ENCODE measurements at places on chromosomes 3 and 15.

DNA sequence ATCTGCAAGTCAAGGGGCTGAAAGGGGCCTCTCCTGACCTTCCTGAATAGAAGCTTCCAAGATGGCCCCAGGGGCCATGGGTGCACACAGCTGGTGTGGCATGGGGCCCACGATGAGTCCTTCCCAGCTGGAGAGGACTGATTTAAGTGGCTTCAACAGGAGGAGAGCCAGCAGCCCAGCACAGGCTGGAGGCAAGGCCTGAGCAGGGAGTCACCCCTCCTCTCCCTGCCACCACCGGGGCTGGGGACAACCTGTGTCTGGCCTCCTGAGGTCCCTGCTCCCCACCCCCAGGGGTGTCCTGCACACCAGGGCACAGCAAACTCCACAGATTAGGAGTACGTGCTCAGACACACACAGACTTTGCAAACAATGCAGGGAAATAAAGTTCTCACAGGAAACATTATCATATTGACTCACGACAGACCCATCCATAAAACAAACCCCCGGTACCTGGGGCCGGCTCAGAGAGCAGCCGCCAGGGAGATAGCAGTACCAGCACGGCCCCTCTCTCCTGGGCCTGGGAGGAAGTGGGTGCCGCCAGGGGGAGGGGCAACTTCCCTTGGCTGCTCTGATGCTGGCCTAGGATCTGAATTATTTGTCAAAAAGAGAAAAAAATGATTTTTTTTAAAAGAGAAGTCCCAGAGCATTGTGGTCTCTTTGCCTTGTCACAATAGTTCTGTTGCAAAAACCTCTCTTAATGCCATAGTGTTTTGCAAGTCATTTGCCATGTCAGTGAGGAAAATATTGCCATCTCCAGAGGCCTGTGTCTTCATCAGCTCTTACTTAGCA, 21.9 kb upstream of the TSEN2 start:
- DNase-seq = no peak

GRCh38 chr3:42739401-42740158, 33.5 kb downstream of the CCDC13 start:
- DNase-seq = no peak

DNA sequence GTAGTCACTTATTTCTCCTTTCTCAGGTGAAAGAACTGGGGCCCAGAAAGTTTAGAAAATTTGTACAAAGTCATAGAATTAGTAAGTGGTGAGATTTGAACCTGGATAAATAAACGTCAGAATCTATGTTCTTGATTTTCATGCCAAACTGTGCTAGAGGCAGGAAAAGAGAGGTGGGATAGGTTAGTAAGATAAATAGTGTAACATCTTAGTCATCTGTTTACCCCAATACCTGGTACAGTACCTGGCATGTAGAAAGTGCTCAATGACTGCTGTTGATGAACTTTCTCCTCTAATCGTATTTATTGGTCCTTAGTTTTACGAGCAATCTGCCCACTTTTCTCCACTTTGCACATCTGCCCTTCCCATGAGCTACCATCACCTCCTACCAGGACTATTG, 124.9 kb downstream of the MITF start:
- DNase-seq = no peak

GRCh38 chr3:111547631-111548030, 5.6 kb downstream of the CD96 start:
- no peak for DNase-seq

- DNase-seq = no peak
These were observed 1.5 kb downstream of the ITPKA start for GRCh38 chr15:41494922-41495735.

- no peak for DNase-seq
These were observed 32.0 kb upstream of the CASR start for GRCh38 chr3:122151480-122151879.

- no peak for DNase-seq
These were observed 85.9 kb downstream of the PEX5L start for GRCh38 chr3:179950840-179951239.

DNA sequence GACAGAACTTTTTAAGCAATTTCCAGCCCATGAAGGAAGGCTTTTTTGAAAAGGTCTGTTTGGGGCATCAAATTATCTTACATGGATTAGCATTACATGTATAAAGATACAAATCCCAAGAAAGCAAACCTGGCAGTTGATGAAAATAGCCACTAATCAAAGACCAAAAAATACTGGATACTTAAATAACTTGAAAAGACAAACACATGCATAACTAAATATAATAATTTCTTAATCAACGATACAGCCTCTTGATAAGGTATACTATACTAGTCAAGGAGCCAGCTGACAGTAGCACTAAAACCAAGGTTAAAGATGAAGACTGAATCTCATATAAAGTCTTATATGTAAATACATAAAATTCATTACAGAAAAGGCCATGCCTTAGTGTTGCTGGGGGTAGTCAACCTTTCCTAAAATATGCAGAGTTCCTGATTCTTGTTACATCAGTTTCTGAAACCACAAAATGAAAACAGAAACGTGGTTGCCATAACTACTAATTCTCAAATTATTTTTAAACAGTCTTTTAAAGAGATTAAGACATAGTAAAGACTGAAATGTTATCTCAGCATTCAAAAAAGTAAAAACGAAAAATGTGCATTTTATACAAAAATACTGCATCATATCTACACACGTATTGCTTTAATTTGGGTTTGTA, 2.0 kb downstream of the ANKRD28 start:
- DNase-seq = no peak

DNA sequence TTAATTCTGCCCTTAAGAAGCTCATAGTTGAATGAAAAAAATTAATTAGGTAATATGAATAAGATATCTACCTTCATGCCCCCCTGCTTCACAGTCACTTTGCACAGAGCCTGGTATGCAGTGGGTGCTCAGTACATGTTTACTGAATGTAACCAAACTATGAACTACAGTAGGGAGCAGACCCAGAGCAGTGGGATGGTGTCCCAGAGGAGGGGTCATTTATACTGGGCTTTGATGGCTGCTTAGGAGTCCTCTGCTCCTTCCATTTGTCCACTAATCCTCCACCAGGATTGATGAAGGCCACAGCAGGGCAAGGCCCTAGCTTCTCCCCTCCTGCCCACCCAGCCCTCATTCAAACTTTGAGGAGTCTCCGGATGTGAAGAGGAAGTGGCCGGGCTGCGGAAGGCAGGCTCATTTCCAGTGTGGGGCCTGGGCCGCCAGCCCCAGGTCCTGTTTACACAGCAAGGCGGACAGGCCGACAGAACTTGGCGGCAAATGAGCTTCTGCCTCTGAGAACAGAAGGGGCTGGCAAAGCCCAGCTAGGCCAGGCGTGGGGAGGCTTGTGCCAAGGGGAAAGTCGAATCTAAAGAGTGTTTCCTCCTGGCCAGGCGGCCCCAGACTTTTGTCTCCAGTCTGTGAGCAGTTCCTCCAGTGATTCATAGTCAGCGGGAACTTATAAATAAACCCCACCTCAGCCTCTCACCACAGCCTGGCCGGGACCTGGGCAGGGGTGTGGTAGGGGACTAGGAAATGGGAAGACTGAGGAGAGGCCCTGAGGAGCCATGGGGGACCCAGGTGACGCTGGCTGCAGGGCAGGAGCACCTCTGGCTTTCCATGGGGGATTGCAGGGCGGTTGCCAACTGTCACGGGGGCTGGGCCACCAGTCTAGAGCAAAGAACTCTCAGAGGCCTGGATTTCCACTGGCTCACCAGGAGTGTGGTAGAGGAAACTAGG, 51.6 kb upstream of the LCTL start:
- DNase-seq = no peak

DNA sequence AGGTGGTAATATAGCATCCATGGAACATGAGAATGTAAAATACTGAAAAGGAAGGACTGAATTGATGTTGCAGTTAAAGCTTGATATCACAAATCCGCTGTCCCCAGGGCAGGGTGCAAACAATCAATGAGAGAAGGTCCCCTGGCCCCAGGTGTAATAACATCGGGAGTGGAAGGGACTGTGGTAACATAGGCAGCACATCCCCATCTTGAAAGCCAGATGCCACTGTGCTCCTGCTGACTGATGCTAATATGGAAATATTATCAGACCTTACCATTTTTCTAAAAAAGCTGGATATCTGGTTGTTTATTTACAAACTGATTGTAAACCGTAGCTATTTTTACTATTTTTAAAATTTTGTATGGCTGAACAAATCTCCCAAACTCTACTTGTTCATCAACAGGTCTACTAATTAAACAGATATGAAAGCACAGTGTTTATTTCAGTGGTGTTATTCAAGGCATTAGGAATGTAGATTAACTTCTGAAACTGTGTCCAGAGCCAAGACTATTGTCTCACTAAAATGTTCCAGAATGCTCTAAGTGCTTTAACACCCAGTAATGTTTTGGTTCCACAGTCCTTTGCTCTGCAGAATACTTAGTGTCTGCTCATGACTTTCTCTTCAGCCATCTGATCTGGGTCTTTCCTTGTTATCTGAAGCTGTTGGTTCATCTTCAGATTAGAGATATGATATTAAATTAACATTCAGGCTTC, 386.0 kb upstream of the RARB start:
- no peak for DNase-seq

GRCh38 chr3:10941972-10942371, 50.6 kb upstream of the SLC6A1 start:
- DNase-seq = no peak

DNA sequence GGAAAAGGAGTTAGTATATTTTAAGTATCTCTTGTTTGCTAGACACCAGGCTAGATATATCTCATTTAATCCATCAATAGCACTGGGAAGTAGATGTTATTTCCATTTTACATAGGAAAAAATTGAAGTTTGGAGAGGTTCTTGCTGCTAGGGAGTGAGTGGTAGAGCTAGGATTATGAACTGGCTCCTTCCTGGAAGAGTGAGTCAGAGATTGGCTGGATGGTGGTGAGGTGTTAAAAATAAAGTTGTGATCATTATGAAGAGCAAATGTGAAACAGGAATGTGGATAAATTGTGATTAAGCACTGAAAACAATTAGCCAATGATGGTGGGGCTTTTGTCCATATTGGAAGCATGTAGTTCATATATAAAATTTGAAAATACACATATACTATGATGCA, 234.2 kb downstream of the WNT5A start:
- DNase-seq = no peak

DNA sequence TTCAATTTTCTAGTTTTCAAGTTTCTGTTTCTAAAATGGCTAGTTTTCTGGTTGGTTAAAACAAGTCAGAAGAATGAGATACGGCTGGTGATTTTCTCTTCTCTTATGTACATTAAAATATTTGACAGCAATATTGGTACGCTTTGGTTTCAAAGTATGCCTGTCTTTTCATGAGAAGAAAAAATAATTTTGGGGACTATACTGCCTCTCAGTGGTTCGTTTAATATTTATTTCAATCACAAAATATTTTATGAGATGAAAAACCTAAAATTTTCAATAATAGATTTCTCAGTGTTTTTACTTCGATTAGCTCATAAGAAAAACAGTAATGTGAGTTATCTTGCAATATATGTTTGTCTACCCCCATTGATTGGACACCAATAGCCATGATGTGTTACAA, 72.8 kb upstream of the AADACL2 start:
- DNase-seq = no peak

DNA sequence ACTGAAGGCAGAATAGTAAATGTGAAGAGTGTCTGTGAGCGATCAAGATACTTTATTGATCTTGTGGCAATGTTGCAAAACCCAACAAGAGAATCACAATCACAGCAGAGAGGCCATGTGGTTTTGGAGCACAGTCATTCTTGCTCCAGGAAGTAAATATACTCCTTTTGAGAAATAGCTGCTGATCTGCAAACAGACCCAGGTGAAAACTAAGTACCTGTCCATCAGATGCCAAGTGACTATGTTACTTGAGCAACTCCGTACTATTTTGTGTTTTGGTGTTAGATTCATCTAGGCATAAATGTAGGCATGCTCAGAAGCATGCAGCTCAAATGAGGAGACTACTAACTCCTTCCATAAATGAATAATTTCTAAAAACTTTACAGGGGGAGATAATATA, 627.9 kb downstream of the ZBBX start:
- DNase-seq = no peak

DNA sequence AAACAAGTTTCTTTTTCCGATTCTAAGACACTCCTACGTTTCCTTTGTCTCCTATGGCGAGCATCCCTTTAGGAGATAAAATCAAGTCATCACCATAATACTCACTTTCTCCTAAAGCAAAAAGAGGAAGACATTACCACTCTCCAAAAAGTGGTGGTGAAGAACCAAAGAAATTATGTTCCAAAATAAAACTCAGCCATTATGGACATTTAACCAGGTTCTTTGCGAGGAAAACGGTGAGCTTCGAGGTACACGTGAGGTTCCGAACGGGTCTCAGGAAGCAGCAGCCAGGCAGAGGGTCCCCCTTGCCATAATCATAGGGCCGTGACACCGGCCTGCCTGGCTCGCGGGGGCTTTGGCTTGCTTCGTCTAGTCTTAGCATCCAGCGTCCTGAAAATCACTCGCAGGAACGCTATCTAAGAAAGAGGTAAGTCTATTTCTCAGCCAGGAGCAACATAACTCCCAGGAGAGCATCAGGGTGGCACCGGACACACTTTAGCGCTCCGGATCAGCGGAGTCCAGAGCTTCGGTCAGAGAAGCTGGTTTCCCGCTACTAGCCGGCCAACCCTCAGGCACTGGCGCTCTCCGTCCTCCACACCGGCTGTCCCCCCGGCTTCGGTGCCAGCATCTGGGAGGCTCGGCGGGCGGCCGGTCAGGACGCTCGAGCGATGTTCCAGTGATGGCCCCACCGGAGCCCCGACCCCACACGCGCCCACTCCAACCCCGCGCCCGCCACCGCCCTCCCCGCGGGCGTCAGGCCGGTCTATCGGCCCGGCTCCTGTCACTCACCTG, 581 bp downstream of the IP6K1 start:
- no peak for DNase-seq

GRCh38 chr15:99424978-99425656, 140.7 kb upstream of the MEF2A start:
- DNase-seq = no peak

- DNase-seq = no peak
These were observed 55.6 kb downstream of the NEK11 start for GRCh38 chr3:131082246-131082645.

- no peak for DNase-seq
These were observed 23.6 kb downstream of the NR2F2 start for GRCh38 chr15:96353930-96354730.

GRCh38 chr3:38382506-38383080, 36.0 kb downstream of the XYLB start:
- DNase-seq = no peak

GRCh38 chr3:21750080-21750696, 822 bp downstream of the ZNF385D start:
- no peak for DNase-seq

DNA sequence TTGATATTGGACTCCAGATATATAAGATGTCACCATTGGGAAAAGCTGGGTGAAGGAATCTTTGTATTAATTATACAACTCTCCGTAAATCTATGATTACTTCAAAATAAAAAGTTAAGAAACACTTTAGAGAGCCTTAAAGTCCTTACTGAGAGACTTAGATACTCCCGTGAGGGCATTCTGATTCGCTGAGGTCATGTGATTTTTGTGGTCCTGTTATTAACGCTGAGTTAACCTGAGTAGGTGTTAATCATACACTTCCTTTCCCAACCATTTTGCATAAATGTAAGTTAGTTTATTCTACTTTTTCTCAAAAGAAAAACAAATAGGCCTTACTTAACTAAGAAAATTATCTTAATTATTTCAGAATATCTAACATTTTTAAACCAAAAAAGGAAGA, 67.1 kb upstream of the LMOD3 start:
- DNase-seq = no peak

GRCh38 chr3:58191361-58191991, 19.3 kb downstream of the DNASE1L3 start:
- DNase-seq = no peak

All from iPS DF 19.7 (cell line).